Germinal center (tissue), 1 donor: ENCODE measurements at places on chromosomes 1 and 21.
A peak's percentile ranks its signal among the peaks of the same experiment; 100 is the strongest.

DNA sequence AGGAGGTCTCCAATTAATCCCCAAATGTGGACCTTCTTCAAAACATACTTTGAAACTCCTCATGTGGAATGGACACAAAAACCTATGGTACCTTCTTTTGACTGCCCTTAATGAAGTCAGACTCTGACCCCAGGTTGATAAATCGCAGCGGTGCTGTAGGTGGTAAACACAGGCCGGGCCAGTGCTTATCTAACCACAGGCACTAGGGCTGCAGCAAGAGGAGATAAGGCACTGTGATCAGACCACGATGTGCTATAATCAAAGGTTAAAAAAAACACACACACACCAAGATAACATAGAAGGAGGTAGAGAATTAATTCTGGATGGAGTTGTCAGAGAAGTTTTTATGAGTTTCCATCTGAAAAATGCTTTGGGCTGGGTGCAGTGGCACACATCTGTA lies 52.3 kb upstream of the SIPA1L2 start:
- DNase-seq: no peak

GRCh38 chr1:232143315-232143886 lies 486.5 kb downstream of the SIPA1L2 start:
- no peak for DNase-seq

DNA sequence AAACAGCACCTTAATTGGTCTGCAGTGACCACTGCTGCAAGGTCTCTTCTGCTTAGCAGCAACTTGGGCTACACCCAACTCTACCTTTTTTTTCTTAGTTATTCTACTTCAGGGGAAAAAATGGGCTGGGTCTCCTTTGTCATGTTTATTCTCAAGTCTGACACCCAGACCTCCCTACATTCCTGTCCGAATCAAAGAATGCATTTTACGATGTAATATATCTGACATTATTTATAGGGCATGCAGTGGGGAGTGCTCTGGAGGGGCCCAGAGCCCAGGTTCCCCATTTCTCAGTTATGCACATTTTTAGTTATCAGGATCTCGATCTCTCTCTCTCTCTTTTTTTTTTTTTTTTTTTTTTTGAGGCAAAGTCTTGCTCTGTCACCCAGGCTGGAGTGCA lies 50.5 kb downstream of the OPTC start:
- DNase-seq: no peak

- no peak for DNase-seq
These were observed 96.3 kb upstream of the KLHDC7A start for GRCh38 chr1:18384471-18384870.

GRCh38 chr1:31587720-31588423 lies 11.6 kb downstream of the TINAGL1 start:
- peak; percentile 80 for DNase-seq

GRCh38 chr1:159429074-159429861 lies 2.7 kb upstream of the OR10J4 start:
- no peak for DNase-seq

DNA sequence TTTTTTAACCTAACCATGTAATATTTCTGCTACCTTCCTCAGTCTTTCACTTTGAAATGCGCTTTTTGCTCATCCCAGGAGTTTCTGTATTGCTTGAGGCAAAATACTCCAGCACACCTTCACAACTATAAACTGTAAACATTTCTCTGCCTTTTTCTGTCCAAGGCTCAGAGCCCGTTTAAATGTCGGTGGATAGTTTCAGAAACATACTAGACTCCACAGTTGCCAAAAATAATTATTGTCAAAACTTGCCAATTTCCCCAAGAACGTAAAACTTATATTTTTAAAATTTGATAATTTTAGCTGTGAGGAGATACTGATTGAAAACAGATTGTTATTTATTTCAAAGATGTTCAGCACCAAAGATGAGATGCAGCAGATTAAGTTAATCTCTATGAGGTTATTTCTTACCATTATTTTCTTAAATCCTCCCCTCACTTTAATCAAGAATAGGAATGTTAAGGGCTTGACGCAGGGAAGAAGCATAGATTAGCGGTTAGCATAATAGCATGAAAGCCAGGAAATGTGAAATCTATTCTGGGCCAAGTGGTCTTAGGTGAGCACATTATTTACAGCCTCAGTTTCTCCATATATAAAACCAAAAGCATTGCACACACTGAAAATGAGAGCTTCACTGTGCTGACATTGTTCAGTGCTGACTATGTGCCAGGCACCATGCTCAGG lies 91.5 kb upstream of the ESRRG start:
- no peak for DNase-seq

- DNase-seq: no peak
These were observed 98.9 kb downstream of the DHRS3 start for GRCh38 chr1:12518931-12519692.

DNA sequence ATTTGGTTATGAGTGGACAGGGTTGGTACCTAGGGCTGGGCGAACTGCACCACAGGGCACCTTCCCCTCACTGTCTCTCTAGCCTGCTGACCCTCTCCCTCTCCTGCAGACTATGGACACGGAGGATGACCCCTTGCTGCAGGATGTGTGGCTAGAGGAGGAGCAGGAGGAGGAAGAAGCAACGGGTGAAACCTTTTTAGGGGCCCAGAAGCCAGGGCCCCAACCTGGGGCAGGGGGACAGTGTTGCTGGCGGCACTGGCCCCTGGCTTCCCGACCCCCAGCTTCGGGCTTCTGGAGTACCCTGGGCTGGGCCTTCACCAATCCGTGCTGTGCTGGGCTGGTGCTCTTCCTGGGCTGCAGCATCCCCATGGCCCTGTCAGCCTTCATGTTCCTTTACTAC lies 21.9 kb downstream of the DISP3 start:
- no peak for DNase-seq

DNA sequence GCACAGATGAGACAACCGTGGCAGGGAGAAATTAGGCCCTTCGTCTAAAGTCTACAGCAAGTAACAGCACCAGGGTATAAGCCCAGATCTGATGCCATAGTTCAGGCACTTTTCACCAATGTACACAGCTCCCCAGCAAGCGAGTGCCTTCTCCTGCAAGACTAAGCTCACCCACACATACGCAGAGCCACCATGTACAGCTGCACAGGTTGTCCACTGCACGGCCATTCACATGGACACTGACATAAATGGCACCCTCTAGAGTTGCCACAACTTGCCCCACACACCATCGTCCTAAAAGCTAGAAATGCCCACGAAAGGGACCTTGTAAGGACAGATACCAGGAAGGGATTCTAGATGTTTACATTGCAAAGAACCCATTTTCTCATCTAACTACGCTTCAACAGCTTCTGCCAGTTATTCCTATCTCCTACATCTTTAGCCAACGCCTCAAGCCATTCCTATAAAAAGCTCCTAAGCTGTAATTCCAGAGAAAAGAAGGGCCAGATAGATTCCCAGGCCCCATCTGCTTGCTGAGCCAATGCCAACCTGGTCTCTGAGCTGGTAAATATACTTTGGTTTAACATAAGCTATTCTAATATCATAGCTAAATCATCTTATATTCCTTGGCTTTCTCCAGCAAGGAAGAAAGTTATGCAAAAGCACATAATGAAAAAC lies 174.0 kb upstream of the KAZN start:
- DNase-seq: no peak

GRCh38 chr1:11641776-11642305 lies 12.4 kb downstream of the FBXO2 start:
- no peak for DNase-seq

DNA sequence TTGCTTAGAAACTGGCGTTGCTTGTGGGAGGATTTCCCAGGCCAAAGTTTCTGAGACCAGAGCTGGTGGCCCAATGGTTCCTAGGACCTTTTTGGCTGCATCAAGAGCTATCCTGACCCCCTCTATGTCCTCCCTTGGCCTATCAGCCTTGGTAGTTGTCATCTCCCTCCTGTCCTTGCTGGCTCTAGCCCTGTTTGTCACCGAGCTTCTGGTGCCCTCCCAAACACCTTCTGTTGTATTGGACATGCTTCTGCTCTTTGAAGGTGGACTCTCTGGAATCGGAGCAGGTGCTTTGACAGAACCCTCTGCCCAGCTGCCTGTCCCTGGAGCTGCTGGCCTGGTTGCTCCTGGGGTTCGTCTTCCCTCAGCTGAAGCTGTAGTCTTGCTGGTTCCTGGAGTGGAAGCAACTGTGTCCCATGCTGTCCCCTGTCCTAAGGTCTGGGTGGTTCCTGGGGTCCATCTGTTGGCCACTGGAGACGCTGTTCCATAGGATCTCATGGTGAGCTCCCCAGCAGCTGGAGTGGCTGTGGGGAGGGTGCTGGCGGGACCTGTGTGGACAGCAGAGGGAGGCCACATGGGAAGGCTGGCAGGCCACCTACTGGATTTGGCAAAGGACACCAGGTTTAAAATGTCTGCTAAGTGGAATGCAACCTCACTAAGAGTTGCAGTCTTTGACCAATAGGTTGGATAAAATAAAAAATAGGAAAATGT lies 9.4 kb downstream of the FCAMR start:
- no peak for DNase-seq

- no peak for DNase-seq
These were observed 102.8 kb upstream of the F3 start for GRCh38 chr1:94644352-94644751.

- no peak for DNase-seq
These were observed 18.6 kb downstream of the PTTG1IP start for GRCh38 chr21:44854664-44855446.

GRCh38 chr1:43503534-43503933 lies 27.1 kb upstream of the PTPRF start:
- no peak for DNase-seq

GRCh38 chr1:94621802-94622201 lies 80.2 kb upstream of the F3 start:
- no peak for DNase-seq

DNA sequence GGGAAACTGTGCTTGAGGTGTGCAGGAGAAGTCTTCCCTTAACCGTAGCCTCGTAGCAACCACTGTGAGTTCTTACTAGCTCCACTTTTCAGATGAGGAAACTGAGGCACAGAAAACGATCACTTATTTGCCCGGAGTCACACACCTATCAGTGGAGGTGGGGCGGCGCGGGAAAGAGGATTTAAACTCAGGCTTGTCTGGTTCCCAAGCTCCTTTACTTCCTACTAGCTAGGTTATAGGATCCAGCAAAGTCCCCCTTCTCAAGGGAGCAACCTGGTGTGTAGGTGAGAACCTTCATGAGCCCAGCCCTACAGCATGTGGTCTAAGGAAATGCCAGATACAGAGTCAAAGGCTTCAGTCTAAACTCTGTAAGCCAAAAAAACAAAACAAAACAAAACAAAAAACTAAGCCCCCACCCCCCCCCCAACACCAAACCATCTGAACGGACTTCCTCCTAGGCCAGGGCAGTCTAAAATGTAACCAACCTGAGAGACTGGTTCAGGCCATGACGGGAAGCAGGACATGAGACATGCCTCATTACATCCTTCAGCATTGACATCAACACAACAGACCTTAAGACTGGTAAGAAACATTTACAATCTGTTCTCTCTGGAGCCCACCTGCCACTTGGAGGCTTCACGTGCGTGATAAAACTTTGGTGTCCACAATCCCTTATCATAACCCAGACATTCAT lies 709 bp upstream of the FBXO42 start:
- DNase-seq: no peak

DNA sequence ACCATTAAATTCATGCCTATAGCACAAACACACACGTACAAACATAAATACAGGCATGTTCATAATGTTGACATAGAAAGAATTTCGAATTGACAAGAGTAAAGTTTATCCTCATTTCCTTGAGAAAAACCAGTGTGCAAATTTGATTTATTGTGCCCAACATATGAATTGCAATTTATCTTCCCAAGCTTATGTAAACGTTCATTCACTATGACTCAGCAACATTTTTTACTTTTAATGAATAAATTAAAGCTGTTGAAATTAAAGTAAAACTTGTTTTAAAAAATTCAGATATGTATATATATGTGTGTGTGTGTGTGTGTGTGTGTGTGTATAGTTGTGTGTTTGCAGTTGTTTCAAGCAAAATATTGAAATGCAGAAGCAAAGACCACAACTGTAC lies 1067.9 kb downstream of the BRINP3 start:
- DNase-seq: no peak

- DNase-seq: no peak
These were observed 3.0 kb upstream of the SMYD2 start for GRCh38 chr1:214277704-214278635.

GRCh38 chr1:169144941-169145626 lies 38.6 kb downstream of the ATP1B1 start:
- no peak for DNase-seq

GRCh38 chr21:39625211-39625895 lies 12.6 kb downstream of the B3GALT5 start:
- DNase-seq: no peak
